ENCODE measurements at places on chromosomes 12 and 14.
A peak's percentile ranks its signal among the peaks of the same experiment; 100 is the strongest.

DNA sequence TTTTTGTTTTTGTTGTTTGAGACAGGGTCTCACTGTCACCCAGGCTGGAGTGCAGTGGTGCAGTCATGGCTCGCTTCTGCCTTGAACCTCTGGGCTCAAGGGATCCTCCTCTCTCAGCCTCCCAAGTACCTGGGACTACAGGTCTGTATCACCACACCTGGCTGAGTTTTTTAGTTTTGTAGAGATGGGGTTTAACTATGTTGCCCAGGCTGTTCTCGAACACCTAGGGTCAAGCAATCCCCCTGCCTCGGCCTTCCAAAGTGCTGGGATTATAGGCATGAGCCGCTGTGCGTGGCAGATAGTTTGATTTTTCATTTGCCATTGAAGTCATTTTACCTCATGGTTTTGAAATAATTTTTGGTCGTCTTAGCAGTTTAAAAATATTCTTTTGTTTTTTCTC lies 94.3 kb upstream of the EIF5 start:
- DNase-seq, result no peak

GRCh38 chr12:22366181-22366580 lies 31.7 kb upstream of the ST8SIA1 start:
- DNase-seq, result no peak

GRCh38 chr12:85237327-85237726 lies 42.7 kb upstream of the ALX1 start:
- DNase-seq, result no peak

DNA sequence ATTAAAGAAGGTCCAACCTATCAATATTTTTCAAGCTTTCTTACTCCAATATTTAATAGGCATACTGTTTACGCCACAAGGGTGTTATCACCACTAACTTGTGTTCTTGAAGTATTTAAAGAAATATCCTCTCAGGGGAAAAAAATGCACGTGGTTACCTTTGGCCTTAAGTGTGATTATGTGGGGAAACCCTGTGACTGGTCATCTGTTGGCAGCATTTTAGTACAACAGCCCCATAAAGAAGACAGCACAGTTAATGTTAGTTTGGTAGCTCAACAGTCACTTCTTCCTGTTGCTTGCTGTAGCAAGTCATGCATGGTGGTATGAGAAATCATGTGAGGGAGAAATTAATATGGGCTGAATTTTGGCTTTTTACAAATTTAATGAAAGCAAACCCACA lies 1021.5 kb upstream of the TMEM132C start:
- DNase-seq, result peak; percentile 74

- no peak for DNase-seq
Measured at GRCh38 chr12:44294649-44295048, 458.8 kb downstream of the TMEM117 start.

GRCh38 chr14:30808576-30808975 lies 65.8 kb upstream of the COCH start:
- DNase-seq, result no peak

GRCh38 chr14:22553445-22553844 lies 35.6 kb downstream of the DAD1 start:
- no peak for DNase-seq

GRCh38 chr12:114703060-114703493 lies 19.1 kb upstream of the TBX3 start:
- DNase-seq, result no peak

GRCh38 chr12:71164166-71164565 lies 6.4 kb upstream of the TSPAN8 start:
- DNase-seq, result no peak

GRCh38 chr12:94150240-94151121 lies 2.1 kb downstream of the PLXNC1 start:
- no peak for DNase-seq

DNA sequence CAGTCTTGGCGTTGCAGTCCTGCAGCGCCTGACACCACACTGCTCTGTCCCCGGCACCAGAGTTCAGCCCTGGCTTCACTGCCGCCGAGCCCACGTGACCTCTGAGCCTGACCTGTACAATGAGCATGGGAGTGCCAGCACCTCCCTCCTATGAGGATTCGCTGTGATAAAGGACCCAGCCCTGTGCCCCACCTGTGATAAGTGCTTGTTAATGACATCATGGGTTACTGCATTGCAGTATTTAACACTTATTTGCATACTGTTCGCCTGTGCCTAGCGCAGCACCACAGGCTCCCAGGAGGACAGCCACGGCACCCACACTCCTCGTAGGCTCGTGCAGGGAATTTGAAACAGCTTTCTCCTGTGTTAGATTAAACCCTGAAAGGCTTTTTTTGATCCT lies 118.2 kb upstream of the GSC start:
- no peak for DNase-seq

DNA sequence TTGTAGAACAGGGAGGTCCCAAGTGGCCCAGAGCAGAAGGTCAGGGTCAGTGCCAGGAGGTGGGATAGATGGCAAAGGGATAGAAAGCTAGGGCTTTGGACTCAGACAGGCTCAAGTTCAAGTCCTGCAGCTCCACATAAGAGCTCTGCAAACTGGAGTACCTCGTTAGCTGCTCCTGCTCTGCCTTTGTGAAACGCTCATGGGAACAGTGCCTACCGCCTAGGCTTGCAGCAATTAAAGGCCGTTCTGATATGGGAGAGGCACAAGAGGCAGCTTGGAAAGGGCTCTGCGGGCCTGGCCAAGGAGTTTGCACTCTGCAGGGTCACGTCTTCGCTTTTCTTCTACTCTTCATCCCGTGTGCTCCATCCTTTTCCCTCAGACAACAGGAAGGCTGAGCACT lies 54.1 kb downstream of the MAP1LC3B2 start:
- no peak for DNase-seq

GRCh38 chr14:51727526-51727925 lies 75.8 kb downstream of the FRMD6 start:
- no peak for DNase-seq

DNA sequence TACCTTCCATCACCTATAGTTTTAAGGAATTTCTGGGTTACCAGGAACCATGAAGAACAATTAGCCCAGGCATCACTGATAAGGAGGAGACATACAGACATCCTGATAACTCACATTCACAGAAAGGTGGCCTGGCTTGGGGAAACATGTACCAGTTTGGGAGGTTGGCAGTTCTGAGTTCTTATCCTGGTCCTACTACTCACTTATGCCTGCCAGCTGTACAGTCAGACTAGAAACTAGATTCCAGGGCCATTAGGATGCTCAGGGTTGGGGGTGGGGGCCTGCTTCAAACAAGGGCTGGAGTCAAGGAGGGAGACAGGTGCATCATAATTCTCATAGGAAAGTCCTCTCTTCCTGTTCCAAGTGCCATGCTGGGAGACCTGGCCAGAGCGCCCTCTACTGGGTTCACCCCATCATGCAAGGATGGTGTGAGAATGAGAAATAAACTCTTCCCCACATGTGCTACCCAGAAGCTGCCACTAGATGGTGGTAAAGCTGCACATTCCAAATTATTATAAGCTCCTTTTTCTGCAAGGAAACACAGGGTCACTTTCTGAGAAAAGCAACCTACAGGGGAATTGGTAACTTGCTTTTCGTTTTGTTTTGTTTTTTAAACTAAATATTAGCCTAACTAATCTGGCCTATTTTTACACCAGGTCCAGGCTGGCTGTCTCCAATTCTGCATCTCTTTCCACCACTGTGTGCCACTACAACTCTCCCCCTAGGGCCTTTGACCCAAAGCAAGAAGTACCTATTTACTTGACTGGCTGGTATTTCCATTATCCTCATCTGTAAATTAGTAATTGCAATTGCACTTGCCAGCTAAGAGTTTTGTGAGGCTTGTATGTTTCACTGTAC lies 14.5 kb downstream of the OAS2 start:
- peak; percentile 15 for DNase-seq

DNA sequence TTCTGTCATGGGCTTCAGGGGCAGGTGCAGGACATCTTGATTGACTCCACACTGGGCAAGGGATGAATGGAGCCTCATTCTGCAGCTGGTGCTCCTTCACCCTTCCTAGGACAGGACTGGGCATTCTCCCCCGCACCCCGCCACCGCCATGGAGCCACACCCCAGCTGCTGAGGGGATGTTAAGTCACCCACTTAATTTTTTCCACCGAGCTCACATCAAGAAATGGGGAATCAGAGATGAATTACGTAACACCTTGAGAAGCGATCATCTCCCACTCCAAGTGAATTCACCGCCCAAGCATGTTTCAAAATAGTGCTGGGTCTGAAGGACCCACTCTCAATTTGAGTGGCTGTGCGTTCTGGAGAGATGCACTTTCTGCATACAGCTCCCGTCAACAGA lies 94.2 kb downstream of the EML1 start:
- no peak for DNase-seq

DNA sequence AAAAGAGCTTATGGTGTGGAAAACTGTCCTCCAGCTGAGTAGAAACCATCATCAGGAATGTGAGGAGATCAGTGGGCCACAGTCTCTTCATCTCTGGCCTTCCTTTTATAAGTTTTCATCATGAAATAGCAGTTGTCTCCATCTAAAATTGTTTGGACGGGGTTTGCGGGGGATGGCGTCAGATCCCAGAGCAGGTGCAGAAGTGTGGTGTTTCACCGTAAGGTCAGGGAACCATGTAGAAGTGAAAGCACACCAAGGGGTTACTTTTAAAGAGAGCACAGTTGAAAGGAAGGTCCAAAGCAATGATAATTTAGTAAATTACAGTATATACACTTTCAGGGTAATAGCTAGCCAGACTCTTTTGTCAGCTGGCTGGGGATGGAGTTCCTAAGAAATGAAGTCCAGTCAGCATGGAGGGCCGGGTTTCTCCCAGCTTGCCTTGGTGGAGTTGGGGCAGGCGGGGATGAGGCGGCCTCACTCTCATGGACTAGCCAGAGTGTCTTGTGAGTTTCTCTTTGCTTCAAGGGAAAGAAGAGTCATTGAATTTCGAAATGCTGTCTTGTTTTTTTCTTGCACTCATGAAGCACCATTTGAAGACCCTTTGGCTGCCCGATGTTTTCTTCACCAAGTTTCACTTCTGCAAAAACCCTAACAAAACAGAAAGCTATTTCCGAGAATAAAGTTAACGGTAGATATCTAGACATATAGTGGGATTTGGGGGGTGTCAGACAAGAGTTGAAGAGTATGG lies 100.6 kb downstream of the ETV6 start:
- DNase-seq, result no peak

DNA sequence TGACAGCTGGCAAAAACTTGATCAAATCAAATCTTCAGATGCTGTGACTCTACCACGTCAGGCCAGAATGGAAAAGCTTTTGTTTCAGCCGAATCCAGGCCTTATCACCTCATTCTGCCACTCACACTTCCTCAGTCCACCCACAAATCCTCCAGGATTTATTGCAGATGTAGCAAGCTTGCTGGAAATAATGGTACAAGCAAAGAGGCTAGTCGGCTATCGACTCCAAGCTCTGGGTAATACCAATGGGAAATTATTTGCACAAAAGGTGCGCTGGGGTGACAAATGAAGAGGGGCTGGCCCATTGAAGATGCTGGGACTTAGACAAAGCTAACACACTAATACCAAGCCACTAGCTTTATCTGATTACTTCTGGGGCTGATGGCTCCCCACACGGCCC lies 250.5 kb downstream of the ASCL1 start:
- DNase-seq, result no peak

- DNase-seq, result no peak
Measured at GRCh38 chr14:45252366-45253069, 484 bp downstream of the MIS18BP1 start.

- DNase-seq, result peak; percentile 28
Measured at GRCh38 chr12:104686196-104686595, 229.4 kb downstream of the CHST11 start.

DNA sequence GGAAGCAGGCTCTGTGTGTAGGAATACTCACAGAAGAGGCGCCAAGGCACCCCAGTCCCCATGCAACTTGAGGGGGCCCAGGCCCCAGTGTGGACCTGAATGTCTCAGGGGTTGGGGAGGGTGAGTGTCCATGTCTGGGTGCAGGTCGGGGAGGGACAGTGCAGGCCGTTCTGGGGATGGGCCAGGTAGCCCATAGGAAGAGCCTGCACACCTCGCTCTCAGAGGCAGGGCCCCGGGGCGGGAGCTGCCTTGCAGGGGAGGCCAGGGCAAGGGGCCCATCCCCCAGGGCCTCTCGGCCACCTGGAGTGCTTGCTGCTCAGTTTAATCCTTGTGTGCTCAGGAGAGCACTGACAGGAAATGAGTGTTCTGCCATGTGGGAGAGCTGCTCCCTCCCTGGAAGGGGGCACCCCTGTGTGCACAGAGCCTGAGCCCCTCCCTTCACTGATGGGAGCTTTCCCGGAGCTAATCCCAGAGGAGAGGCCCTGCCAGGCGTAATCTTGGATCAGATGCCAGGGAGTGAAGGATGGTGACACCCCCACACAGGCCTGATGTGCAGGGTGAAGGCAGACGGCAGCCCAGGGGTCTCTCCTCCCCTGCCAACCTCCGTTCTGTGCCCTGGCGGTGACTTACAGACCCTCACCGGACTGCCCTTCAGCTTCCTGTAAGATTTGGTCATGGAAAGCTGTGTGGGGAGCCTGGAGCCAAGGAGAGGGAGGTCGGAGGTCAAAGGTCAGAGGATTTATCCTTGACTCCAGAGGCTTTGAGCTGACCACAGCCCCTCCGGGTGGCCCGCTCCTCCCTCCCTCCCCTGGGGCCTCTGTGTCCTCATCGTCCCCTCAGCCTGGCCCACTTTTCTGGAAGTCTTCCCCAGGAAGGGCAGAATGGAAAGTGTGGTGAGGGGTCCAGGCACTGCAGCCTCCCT lies 24.4 kb upstream of the FBRSL1 start:
- DNase-seq, result no peak

- DNase-seq, result peak; percentile 9
Measured at GRCh38 chr14:68506021-68506644, 286.7 kb downstream of the ZFP36L1 start.

DNA sequence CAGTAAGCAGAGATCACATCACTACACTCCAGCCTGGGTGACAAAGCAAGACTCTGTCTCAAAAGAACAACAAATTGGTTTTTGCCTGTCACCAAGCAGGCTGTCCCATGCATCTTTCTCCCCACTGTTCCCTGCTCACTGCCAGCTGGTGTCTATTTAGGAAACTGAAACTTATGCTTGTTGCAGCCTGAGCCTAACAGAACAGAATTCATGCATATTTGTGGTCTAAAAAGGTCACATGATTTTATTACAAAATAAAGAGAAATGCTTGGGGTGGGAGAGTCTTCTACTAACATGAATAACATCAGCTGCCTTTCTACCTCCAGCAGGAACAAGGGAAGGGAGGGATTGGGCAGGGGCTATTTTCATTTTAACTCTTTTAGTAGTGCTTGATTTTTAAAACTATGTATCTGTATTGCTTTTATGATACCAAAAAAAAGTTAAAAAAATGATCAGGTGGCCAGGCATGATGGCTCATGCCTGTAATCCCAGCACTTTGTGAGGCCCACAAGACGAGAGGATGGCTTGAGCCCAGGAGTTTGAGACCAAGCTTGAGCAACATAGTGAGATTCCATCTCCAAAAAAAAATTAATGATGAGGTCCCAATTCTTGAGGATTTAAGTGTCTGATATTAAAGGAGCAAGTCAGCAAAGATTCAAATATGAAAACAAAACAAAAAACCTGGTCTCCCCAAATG lies 923 bp downstream of the STAT2 start:
- peak; percentile 70 for DNase-seq

GRCh38 chr12:42186793-42187192 lies 42.1 kb upstream of the GXYLT1 start:
- DNase-seq, result no peak

- DNase-seq, result no peak
Measured at GRCh38 chr12:129902371-129903091, 1.3 kb downstream of the TMEM132D start.

- no peak for DNase-seq
Measured at GRCh38 chr14:76311079-76311758, 64.7 kb upstream of the ESRRB start.

GRCh38 chr12:3644104-3644503 lies 108.8 kb downstream of the CRACR2A start:
- no peak for DNase-seq
